ENCODE measurements at places on chromosomes 2 and 18. TPM values are rescaled to one million over a fixed set of nuclear protein-coding genes. Genes with fewer than 3 reads are reported as not detected.

The COPS7B gene
- polyA plus RNA-seq: 69.6 TPM

The ASB1 gene
- 33.5 TPM for polyA plus RNA-seq

The EFR3B gene
- 9.9 TPM for polyA plus RNA-seq

DNA sequence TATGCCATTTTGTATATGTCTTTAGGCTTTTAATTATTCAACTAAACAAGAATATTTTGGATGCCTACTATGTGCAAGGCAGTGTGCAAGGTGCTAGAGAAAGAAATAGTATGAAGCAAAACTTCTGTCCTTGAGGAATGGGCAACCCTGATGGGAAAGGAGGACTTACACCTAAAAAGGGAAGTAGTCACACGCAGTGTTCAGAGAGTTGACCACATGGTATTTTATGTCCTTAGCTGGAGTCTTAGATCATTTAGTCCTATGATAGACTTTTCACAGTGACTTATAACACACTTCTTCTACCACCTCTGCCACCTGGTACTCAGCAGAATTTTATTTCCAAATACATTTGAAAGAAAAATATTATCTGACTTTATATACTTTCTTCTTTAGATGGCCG, 291.6 kb downstream of the PLCL1 start:
- DNase-seq: no peak

GRCh38 chr2:168550670-168551069, 94.6 kb downstream of the CERS6 start:
- DNase-seq: no peak

DNA sequence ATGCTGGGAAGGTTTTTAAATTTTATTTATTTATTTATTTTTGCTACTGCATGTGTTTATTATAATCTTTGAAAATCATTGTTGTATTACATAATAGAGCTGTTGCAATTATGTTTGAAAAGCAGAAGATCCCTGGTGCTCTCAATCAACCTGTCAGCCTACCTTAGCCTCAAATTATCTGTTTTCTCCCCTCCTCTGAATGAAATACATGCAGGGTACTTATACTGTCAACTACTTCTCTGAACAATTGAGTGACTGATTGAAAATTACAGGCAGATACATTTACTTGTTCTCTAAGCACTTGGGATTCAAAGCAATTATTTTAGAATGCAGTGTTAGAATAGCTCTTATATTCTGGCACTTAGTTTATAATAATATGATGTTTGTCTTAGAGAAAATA, 8.1 kb downstream of the KYNU start:
- DNase-seq: no peak

DNA sequence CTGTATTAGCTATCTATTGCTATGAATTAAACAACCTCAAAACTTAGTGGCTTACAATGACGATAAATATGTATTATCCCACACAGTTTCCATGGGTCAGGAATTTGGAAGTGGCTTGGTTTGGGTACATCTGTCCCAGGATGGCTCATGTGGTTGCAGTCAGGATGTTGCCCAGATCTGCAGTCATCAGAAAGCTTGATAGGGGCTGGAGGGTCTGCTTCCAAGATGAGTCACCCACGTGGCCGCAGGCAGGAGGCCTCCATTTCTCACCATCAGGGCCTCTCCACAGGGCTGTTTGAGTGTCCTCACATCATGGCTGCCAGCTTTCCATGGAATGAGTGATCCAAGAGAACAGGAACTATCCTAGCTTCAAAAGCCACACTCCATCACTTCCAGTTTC, 46.4 kb downstream of the CHRNA1 start:
- no peak for DNase-seq

GRCh38 chr2:10532638-10533101, 84.5 kb upstream of the ODC1 start:
- no peak for DNase-seq

The HDAC4 gene
- 13.3 TPM for polyA plus RNA-seq

DNA sequence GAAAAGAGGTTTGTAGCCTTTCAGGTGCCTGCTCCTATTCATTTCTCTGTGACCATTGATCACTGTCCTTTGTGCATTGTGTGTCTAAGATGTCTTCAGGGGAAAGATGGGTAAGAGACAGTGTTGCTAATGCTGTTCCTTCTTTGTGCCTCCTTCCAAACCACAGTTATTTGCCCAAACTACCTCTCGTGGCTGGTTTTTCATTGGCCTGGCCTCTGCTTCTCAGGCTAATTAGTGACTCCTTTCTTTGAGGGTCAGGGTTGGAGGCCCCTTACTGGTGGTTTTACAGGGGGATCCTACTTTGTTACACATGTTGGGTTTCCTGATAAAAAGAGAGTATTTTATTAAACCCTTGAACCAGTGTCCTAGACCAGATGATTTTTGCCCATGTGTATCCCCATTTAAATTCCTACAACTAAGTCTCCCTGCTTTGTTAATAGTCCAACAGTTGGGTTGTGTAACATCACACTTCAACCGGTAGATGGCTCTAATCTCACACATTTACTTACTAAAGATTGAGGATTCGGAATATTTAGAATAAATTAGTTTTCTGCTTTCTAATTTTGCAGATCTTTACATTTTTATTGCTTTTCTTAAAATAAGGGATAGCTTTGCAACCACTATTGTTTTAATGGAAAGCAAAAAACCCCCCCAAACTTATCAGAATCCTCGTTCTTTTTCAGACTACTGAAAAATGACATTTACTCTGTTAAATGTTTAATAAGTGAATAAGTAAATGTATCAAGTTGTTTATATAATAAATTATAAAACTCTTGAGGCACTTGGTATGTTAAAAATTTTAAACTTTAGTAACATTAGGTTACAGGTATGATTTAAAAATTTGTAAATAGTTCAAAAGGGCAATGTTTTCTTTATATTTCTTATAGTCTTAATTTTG, 2.4 kb downstream of the MARS2 start:
- DNase-seq: peak; percentile 24

GRCh38 chr2:213862407-213863076, 548.3 kb upstream of the VWC2L start:
- no peak for DNase-seq

GRCh38 chr18:61738488-61738887, 154.3 kb downstream of the RNF152 start:
- no peak for DNase-seq

The LRATD1 gene
- polyA plus RNA-seq: 21.1 TPM

DNA sequence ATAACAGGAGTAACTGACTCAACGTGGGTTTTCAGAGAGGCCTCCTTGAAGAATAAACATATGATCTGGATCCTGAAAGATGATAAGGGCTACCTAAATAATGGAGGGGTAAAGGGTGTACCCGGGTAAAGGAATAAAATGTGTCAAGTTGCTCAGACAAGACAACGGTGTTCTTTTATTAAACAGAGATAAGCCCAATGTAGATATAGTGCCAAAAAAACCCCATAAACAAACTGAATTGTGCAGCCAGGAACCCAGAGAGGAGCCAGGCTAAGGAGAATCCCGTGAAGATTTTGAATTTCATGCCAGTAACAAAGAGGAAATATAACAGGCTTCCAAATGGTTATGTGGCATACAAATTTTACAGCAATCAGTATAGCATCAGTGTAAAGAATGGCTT, 618.2 kb downstream of the CPS1 start:
- no peak for DNase-seq

The DCC gene
- polyA plus RNA-seq: 8.7 TPM

DNA sequence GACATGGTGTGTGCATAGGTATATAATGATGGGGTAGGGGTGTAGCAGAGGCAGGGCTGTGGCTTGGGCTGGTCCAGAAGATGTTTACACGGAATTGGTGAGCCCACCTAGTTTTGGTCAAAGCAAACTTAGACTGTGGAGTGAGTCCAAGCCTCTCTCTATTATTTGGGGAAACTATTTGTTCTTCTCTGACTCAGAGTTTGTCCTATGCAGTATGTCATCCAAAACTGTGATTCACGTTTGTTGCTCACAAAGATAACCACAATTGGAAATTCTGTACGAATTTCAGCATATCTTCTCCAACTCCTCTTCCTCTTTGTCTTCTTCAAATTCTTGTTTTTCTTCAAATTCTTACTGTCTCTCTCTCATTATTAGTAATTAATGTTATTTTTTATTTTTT, 292.9 kb downstream of the XIRP2 start:
- DNase-seq: no peak

- DNase-seq: no peak
These were observed 16.6 kb downstream of the CFLAR start for GRCh38 chr2:201132518-201132917.

The HRH4 gene
- polyA plus RNA-seq: 0.17 TPM

DNA sequence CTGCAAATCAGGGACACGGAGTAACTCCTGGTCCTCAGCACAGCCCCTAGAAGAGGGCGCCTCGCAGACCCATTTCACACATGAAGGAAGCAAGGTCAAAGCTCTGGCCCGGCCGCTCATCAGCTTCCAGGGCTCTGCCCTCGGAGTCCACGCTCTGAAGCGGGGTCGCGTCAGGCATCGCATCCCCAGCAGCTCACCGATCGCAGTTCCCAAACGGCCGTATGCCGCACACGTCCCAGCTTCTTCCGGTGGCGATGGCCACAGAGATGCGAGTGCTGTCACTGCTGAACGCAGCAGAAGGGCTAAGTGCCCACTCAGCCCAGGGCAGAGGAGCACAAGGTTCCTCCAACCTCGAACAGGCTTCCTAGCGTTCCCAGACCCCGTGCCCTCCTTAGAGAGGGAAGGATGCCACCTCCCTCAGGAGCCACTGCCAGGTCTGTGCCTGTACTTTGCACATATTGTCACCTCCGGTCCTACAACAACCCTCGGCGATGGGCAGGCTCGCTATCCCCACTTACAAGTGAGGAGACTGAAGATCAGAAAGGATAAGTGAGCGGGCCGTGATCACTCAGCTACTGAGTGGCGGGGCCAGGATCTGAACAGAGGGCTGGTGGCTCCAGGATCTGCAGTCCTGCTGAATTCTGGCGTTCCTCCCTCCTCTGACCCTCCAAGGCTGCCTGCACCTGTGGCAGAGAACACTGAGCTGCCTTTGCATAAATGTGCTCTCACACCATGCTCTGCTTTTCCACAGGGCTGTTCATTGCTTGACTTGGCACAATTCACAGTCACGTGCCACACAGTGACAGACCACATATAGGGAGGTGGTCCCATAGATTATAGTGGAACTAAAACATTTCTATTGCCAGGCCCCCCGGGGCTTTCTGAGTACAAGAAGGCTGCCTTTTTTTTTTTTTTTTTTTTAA, 71.4 kb downstream of the COPS8 start:
- no peak for DNase-seq

The LIMS4 gene
- polyA plus RNA-seq: 2.1 TPM

GRCh38 chr2:65499216-65499615, 66.8 kb upstream of the SPRED2 start:
- DNase-seq: no peak

GRCh38 chr2:133344849-133345248, 223.4 kb downstream of the NCKAP5 start:
- no peak for DNase-seq

DNA sequence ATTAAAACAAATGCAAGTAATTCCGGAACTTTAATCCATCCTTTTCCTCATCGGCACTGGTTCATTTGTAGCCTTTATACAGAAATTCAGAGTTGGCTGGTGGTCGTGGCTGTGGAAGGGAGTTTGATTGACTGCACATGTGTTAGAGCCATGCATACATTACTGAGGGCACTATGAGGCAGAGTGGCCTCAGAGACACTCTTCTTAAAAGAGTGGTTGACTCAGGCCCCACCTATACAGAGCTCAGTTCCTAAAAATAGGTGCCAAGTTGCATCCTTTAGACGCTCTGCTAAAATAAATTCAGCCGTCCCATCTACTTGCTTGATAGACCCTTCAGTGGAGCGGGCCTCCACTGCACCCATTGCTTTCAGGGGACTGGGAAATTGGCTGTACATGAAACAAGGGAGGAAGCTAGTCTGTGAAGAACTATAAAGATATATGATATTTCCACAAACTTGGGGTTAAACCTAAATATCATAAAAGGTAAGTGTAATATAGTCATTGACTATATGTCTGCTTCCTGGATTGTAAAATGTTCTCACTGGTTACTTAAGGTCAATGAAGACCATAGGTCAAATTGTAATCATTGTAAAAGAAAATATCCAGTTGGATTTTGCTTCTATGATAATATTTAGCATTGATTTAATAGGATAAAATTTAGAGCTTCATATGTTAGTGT, 298.9 kb downstream of the XIRP2 start:
- no peak for DNase-seq

GRCh38 chr2:36535099-36535498, 62.9 kb downstream of the FEZ2 start:
- no peak for DNase-seq

DNA sequence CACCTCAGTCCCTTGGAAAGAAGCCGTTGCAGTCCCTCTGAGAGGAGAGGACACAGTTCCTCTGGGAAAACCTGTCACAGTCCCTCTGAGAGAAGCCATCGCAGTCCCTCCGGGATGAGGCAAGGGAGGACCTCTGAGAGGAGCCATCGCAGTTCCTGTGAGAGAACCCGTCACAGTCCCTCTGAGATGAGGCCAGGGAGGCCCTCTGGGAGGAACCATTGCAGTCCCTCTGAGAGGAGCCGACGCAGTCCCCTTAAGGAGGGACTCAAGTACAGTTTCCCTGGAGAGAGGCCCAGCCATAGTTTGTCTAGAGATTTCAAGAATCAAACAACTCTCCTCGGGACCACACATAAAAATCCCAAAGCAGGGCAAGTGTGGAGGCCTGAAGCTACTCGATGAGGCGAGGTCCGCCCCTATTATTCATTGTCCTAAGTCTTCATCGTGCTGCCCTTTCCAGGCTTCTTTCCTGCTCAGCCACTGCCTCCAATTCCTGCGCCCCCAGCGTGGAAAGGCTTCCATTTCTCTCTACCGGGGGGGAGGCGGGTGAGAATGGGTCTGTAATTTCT, 630 bp upstream of the ZNF512 start:
- DNase-seq: no peak

DNA sequence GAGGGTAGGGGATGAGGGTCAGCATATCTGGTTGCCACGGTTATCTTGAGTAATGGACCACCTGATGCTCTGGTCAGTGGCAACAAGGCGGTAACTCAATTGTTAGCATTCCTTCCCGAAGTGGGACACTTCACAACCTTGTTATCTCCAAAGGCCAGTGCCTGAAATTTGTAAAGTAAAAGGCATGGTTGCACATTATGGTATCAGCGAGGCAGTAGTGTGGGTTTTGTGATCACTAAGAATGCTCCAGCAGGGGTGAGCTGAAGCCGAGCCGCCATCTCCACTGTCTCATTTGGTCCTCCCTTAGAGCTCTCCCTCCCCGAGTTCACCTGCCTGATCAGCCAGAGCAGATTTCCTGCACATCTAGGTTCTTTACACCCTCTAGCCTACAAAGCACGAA, 50.5 kb upstream of the LGALSL start:
- no peak for DNase-seq

The COLEC11 gene
- polyA plus RNA-seq: 3.4 TPM

The ACTG2 gene
- polyA plus RNA-seq: 0.40 TPM

- DNase-seq: no peak
These were observed 1943.8 kb upstream of the PIK3C3 start for GRCh38 chr18:40011201-40011600.

DNA sequence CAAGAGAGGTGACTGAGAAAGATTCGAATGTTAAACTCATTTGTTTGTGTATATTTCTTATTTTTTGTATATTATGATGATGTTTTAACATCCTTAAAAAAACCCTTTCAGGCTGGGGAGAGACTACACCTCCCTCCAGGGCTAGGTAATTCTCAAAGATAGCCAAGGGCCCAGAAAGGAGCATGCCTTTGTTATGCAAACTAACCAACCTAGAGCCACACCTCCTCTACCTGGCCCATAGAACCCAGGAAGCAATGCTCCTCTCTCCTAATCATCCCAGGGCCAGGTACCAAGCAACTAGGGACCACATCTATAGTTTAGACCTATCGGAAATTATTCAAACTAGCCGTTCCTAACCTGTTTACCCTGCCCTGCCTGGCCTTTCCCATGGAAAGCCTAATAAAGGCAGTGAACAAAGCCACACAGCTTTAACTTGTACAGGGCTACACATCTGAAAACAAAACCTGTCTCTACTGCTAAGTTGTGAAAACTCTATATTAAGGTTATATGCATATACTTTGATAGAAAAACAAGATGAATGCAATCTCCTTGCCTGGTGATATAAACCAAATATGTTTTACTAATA, 79.7 kb downstream of the COLEC12 start:
- DNase-seq: no peak
